ENCODE measurements at places on chromosomes 7 and 10. TPM values are rescaled to one million over a fixed set of nuclear protein-coding genes. Genes with fewer than 3 reads are reported as not detected.

DNA sequence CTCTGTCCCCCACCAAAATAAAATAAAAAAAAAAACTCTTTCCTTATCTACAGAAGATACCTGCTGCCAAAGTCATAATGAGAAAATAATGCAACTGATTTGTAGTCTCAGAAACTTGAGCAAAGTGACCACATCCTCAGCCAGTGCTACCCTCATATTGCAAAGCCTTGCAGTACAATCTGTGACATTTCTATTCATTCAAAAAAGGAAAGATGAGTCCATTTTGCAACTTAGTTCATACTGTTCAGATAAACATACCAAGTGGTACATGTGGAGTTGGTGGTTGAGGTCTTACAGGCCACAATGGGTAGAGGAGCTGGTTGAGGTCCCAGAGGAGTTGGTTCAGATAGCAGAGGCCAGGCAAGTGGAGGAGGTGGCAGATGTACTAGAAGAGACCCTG lies 6.5 kb upstream of the EIF5AL1 start:
- DNase-seq = no peak

DNA sequence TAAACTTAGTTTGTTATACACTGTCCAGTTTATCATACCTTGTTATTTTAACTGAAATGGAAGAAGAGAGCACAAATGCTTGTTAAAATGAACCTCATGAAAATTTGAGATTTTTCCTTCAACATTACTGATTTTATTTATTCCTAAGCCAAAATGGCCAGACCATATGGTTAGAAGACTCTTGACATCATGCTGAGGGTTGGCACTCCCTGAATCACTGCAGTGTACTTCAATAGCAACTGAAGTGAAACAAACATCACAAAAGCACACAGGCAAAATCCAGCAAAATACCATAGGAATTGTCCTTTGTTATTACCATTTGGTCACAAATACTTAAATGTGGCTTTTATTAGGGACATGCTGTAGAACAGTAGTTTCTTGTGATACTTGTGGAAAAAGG lies 347.8 kb downstream of the NXPH1 start:
- DNase-seq = no peak

DNA sequence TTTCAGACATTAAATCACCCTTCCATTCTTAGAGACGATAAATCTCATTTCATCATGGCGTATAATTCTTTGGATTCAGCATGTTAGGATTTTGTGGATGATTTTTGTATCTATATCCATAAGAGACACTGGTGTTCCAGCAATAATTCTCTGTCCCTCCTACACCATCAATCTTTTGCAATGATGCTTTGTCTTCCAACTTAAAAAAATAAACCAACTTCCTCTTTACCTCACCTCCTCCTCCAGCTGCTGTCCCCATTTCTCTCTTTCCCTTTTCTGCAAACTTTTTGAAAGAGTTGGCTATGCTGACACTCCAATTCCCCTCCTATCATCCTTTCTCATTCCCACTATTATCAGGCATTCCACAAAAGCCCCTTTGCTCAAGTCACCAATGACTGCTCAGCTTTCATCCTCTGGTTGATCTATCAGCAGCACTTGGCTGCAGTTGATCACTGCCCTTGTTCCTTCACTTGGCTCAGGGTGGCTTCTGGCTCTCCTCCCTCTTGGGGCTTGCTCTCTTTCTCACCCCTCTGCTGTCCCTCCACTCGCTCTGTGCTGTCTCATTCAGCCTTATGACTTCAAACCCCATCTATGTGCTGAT lies 130.0 kb downstream of the ARHGAP22 start:
- DNase-seq = no peak

DNA sequence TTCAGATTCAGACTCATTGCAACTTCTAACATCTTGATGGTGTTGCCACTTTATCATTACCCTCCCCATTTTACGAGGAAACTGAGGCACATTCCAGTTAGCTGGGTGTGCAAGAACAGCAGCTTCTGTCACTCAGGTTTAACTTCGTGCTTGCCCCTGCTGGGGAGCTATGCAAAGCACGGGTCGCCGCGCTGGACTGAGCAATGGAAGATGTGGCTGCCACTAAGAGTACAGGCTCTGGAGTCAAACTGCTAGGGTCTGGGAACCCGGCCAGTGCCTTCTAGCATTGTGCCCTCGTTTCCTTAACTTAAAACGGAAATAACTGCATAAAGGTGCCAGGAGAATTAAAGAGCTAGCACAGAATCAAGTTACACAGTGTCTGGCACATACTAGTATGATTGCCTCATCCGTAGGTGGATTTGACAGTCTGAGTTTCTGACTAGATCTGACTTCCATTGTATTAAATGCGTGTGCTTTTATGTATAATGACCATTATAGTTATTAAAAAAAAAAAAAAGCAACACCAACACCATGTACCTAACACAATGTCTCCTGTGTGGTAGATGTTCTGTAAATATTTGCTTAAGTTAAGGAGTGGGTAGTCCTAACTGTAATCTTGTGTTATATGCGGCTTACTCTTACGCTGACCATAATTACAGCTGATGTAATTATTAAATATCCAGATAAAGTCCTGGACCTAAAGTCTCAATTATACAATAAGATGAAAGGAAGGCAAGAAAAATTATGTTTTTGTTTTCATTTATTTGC lies 842 bp downstream of the ZNF22 start:
- no peak for DNase-seq

Gene TOMM7
- 139 TPM for total RNA-seq

Gene DOCK4
- 28.8 TPM for total RNA-seq
